AG08396 (cell line): ENCODE measurements at places on chromosomes 6 and 20.

DNA sequence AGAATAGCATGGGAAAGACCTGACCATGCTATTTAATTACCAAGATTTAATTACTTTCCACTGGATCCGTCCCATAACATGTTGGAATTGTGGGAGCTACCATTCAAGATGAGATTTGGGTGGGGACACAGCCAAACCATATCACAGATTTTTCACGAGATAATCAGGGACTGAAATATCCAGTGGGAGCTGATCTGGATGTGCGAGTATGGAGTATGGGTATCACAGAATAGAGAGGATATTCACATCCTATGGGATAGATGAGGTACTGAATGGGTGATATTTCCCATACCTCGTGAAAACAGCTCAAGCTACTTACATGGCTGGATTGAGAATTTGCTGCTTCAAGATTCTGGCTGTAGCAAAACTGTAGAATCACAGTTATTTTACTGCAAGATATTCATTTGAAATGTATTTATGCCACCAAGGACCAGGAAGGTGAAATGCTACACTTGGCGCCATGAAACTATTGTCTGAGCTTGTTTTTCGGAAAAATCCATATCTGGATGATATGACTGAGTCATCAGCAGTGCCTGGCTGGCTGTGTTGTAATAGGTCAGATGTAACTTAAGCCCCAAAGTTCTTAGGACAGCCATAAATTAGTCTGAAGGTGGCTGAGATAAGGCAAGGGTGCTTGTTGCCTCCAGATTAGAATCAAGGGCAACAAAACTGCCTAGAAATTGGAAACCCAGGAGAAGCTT, 29.8 kb downstream of the KCNS1 start:
- DNase-seq: no peak

GRCh38 chr6:6808915-6809314, 220.4 kb downstream of the LY86 start:
- no peak for DNase-seq

DNA sequence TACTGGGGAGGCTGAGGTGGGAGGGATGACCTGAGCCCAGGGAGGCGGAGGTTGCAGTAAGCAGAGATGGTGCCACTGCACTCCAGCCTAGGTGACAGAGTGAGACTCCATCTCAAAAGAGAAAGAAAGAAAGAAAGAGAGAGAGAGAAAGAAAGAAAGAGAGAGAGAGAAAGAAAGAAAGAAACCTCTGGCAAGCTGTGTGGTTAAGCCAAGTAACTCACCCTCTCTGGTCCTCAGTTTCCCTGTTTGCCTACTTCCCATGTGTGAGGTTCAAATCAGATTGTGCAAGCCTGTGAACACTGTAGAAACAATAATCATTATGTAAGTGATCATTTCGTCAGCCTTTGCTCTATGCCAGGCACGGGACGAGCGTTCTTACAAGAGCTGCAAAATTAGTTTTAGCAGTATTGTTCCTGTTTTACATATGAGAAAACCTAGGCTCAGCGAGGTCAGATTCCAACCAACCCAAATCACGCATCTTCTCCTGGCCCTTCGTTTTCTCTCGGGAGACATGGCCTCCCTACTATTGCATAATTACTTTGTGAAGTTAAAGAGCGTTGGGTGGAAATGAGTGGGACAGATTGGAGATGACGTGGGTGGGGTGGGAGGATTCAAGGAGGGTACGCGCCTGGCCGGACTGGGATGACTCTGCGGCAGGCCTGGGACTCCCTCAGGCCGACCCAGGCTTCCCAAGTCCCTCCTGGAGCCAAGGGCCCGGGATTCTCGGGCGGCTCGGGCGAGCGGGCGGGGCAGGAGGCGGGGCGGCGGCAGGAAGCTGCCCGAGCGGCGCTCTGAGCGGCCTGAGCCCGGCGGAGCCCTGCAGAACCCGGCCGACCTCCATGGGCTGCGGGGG, at the start of gene SNX21:
Gene SNX21, plus strand, starts transcription at position 770 of the 853 bp plus-strand sequence. CDS start 121 bp downstream, outside the sequence.
- peak; percentile 92 for DNase-seq

GRCh38 chr6:170134471-170135440, 156.1 kb downstream of the DLL1 start:
- DNase-seq: no peak

- DNase-seq: no peak
Measured at GRCh38 chr6:94673251-94673650, 904.1 kb upstream of the MANEA start.

DNA sequence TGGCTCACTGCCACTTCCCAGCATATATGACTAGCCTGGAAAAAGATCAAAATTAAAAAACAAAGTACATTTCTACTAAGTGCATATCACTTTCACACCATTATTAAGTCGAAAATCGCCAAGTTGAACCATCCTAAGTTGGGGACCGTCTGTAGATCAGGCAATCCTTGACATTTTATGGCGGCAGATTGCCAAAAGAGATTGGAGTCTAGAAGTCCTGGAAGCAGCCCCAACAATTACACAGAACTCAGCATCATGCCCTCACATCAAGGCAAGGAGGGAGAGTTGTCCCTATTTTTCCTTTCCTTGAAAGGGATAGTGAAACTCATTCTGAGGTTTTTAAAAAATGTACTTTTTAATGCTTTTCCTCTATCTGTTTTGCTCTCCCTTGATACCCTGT, 30.7 kb downstream of the SLC22A3 start:
- no peak for DNase-seq

DNA sequence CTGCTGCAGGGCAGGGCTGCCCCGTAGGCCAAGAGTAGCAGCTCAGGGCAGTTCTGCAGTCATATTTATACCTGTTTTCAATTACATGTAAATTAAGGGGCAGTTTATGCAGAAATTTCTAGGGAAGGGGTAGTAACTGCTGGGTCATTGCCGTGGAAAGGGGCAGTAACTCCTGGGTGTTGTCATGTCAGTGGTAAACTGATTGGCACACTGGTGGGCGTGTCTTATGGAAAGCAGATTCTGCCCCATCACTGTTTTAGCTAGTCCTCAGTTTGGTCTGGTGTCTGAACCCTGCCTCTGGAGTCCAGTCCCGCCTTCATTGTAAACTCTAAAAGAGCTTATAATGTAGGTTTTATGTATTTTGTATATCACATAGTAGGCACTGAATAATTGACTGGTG, 22.1 kb downstream of the MAP3K4 start:
- no peak for DNase-seq

- peak; percentile 8 for DNase-seq
Measured at GRCh38 chr20:14997791-14998190, 660.4 kb upstream of the FLRT3 start.

GRCh38 chr6:110358553-110359160, 508 bp upstream of the METTL24 start:
- DNase-seq: no peak

- DNase-seq: no peak
Measured at GRCh38 chr6:36116066-36116864, 14.0 kb upstream of the MAPK13 start.

GRCh38 chr20:998231-998830, 3.8 kb downstream of the RSPO4 start:
- no peak for DNase-seq

GRCh38 chr20:1301031-1301529, 27.9 kb downstream of the SDCBP2 start:
- peak; percentile 76 for DNase-seq

GRCh38 chr6:109488001-109488400, 5.0 kb upstream of the ZBTB24 start:
- no peak for DNase-seq

DNA sequence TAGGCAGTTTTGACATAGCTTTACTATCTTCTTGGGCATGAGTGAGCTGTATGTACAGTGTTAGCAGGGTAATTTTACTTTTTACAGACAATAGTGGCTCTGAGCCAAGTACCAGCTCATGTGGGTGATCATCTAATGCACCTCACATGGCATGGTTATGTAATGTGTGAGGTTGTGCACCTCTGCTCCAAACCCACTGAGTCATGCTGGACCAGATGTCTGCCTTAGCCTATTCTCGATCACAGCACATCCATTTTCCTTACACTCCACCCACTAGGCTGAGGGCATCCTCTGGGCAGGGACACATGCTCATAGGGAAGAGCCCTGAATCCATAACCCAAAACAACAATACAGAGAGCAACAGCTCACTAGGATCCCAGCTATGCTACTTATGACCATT, 71.6 kb upstream of the FBXL4 start:
- no peak for DNase-seq

DNA sequence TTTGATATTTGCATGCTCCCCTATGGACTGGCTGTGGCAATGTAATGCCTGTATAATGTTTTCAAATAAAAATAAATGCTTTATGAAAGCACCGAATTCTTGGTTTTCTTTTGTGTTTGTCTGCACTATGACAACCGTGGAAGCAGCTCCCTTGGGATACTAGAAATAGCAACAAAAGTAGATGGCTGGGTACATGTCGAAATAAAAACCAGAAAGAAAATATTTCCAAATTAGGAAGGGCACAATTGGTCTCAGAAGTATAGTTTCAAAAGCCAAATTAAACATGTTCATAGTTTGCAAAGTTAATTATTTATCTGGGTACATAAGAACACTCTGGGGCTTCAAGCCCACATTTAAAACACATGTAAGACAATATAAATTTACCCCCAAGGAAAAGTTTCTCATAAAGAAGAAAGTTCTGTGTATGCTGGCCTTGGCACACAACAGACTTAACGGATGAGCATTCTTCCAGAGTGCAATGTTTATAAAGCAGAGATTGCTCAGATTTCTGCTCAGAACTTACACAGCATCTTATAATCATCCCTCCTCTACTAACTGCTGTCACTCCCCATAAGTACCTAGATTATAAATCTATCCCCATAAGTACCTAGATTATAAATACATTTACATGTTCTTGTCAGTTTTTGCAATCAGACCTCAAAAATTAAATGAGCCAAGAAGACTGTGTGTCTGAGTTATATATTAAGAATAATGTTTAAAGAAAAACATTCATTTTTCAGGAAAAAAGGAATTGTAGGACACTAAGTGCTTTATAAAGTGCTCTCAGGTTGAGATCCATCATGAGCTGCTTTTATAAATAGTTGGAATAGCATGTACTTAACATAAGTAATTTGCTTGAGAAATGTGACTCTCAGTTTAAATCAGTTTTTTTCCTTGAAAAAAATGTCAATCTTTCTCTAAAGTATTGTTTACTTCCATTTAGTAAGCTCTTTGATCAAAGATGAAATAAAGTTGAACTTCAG, 230.2 kb upstream of the PLN start:
- DNase-seq: no peak

- DNase-seq: no peak
Measured at GRCh38 chr6:47665112-47665511, 33.3 kb upstream of the ADGRF4 start.

DNA sequence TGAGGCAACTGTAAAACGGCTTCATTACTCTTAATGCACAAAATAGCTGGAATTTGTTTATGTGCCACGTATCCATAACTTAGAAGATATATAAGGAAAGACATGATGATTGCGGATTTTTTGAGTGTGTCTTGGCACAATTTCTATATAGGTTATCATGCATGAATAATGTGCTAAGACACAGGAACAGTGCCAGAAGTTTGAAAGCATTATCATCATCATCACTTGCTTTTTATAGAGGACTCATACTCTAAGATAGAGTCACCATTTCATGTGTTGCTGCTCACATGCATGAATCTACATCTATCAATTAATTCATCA, 113.4 kb downstream of the ELOVL4 start:
- no peak for DNase-seq

- no peak for DNase-seq
Measured at GRCh38 chr6:46903175-46903574, 18.6 kb downstream of the ADGRF5 start.

DNA sequence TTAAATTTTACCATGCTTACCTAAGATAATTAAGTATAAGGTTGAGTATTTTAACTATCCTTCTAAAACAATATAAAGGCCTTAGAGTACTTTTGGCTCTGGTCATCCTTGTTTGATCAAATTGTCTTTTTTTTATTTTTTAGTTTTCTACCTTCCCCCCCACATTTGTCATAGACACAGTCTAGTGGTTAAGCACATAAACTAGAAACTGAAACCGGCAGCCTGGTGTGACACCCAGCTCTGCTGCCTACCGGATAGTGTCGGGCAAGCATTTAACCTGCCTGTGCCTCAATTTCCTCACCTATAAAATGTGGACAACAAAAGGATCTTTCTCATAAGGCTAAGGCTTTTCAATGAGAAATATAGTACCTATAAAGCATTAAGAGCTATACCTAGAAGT, 21.6 kb upstream of the TULP4 start:
- DNase-seq: no peak

- DNase-seq: no peak
Measured at GRCh38 chr6:39816747-39817146, 24.6 kb downstream of the DAAM2 start.

GRCh38 chr6:7042056-7042653, 65.6 kb upstream of the RREB1 start:
- DNase-seq: no peak

GRCh38 chr6:169075915-169076654, 177.6 kb downstream of the THBS2 start:
- DNase-seq: no peak

- no peak for DNase-seq
Measured at GRCh38 chr6:4169028-4169789, 33.8 kb upstream of the ECI2 start.

- DNase-seq: no peak
Measured at GRCh38 chr6:169085466-169085865, 168.2 kb downstream of the THBS2 start.

- DNase-seq: no peak
Measured at GRCh38 chr6:30842754-30843610, 41.3 kb upstream of the DDR1 start.

DNA sequence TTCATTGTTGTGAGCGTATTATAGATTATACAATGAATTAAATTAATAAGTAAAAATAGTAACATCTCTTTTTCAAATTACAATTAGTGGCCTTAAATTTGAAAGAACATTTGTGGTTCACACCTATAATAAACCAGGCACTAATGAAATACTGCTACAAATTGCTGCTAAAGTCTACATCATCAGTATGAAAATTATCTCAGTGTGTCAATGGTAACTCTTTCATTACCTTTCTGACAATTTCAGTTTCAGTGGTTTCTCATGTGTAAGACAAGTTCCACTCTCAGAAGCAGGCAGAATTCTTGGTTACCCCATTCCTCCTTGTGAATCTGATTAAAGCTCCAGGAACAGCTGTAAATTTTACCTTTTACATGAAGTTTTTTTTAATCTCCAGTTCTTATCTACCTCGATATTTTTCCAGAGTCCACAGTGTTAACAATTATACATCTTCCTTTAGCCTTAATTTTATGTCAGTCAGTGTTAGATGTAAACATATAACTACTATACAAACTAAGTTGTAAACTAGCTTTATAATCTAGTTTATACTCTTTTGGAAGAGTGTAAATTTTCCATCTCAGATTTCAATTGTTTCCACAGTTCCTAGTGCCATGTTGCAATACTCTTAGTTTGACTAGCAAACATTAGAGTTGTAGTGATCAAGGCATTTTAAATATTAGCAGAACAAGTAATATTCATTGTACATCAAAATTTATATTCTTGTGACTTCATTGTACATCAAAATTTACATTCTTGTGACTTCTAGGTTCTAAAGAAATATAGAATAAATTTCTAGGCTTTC, 1038.4 kb downstream of the EPHA7 start:
- DNase-seq: no peak

GRCh38 chr20:35431621-35432429, 6.2 kb downstream of the GDF5 start:
- no peak for DNase-seq

- peak; percentile 29 for DNase-seq
Measured at GRCh38 chr20:14288341-14289330, 48.8 kb downstream of the FLRT3 start.

- DNase-seq: peak; percentile 25
Measured at GRCh38 chr6:117440706-117441525, 15.2 kb upstream of the ROS1 start.
